ENCODE measurements at places on chromosomes 11 and 22.

GRCh38 chr11:68399916-68400315 is 60.6 kb upstream of the PPP6R3 start:
- no peak for DNase-seq

DNA sequence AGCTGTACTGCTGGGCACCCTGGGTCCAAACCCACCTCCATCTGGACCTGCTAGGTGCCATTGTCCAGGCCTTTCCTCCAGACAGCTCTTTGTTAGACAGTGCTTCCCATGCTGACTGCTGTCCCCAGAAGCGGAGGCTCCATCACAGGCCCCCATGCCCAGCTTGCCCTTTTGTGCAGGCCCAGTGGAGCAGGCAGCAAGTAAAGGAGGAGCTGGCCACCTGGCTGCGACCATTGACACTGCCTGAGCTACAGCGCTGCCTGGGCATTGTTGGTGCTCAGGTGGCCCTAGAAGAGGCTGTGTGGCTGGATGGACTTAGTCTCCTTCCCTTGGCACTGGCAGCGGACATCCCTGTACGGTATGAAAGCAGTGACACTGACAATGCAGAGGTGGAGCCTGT is 1.5 kb downstream of the DNHD1 start:
- no peak for DNase-seq

DNA sequence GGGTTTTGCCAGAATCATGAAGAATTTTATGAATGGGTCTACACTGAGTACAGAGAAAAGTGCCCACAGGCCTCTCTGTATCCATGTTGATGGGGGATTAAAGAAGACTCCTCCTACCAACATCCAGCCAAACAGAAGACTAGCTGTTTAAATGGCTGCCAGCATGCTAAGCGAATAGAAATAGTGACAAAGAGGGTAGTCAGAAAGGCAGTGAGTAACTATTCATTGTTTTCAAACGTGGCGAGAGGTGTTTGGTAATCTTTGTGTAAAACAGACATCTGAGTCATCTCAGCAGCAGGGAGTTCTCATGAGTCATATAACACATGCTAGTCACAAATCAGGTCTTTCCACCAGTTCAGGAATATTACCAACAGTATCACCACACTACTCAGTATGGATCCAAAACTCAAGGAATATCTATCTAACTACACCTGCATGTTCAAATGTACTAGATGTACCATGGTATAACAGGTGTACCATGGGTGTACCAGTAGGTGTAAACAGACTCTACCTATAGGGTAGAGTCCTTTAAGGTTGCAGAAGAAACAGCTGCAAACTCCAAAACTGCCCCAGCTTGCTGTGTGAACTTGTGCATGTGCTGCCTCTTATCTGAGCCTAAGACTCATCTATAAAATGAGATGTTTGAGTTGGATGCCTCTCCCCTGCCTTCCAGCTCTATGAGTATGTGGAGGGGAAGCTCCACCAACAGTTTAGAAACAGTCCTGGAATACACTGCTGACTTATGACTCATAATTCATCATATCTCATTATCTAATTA is 82.0 kb downstream of the SLC1A2 start:
- peak; percentile 98 for DNase-seq

DNA sequence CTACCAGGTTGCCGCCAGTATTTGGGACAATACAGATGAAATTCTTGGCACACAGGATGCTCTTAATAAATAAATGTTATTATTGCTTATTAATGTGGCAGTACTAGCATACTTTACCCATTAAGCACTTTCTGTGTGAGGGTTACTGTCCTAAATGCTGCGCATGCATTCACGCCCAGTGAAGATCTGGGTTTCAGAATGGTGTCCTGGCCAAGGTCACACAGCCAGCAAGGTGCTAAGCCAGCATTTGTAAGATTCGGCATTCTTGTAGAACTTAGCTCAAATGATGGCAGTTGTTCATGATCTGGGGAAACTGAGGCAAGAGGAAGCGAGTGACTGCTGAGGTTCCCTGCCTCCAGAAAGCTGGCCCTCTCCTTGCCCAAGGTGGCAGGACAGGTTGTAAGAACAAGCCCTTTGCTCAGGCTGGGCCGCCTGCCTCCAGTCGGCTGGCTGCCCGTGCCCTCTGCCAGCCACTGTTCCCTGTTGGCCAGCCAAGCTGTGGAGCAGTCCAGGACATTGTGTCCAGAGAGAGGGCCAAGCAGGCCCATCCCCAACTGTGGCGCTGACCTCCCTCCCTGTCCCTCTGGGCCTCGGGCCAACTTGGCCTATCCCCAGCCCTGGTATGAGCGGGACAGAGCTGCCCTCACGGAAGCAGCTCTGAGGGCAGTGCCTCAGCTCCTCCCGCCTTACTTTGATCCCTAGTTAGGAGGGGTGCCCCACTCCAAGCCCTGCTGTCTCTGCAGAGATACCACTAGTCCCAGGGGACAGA is 28.8 kb downstream of the TOB2 start:
- peak; percentile 45 for DNase-seq

- DNase-seq = no peak
Observed at GRCh38 chr22:44287121-44287693, 25.5 kb downstream of the SHISAL1 start.

DNA sequence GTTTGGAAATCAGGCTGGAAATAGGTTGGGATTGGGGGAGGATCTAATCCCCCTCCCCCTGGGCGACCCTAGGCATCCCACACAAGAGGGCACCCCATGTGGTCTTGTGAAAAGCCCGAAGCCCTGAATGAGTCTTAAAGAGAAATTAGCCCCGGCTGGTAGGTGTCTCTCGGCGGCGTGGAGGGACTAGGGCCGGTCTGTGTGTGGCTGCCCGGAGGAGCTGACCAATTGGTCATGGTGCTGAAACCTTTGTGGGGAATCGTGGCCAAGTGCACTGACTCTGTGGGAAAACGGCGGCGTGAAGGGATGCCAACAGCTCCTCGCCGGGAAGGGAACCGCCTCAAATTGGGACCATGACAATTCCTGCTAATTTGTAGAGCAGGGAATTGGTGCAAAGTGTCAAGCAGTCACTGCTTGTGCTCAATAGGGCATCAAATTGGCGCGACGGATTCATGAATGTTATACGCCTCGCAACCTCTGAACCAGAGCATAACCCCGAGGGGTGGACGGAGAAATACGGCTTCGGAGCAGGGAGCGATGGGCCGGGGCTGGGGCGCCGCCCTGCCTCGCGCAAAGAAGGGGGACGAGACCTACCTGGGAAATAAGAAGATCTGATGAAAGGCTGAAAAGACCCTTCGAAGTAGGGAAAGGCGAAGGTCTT is 1.5 kb downstream of the DBX1 start:
- DNase-seq = peak; percentile 74

DNA sequence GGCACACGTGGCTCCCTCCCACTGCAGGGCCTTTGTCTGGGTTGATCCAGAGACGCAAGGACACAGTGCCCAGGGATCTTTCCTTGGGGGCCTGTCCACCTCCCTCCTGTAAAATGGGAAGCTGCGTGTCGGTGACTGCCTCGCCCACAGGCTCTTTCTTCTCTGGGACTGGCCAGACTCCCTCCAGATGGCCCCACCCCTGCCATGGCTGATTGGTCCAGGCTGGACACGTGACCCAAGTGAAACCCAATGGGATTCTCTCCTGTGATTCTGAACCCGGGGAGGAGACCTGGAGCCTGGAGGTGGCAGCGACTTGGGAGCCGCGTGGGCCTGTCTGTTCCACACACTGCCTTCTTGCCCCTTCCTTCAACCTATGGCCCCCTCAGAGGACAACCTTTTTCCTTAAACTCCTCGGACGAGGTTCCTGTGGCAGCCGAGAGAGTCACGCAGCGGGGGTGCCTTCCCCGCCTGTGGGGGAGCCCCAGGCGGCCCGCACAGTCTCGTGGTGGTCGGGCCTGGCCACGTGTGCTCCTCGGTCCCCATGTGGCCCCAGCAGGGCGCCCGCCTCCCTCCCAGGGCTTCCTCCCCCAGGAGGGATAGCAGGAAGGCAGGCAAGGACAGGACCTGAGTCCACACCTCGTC is 12.4 kb upstream of the MPPED1 start:
- no peak for DNase-seq

GRCh38 chr11:122391049-122391448 is 264.5 kb upstream of the UBASH3B start:
- no peak for DNase-seq

DNA sequence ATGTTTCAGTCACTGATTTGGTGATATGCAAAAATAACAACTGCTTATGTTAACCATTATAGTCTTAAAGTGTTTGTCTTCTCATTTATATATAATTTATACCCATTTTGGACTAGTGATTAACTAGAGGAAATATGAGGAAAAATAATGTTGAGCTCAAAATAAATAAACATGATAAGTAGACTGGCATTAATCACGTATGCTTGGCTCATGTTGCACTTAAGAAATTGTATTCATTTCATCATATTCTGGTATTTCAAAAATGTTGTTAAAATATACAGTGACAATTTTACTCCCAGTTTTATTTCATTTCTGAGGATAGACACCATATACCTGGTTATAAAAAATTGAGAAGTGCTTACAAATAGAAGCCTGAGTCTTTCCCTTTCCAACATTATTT is 3.8 kb upstream of the OR10D3 start:
- peak; percentile 1 for DNase-seq

- DNase-seq = no peak
Observed at GRCh38 chr11:27458182-27458581, 14.4 kb downstream of the LGR4 start.

DNA sequence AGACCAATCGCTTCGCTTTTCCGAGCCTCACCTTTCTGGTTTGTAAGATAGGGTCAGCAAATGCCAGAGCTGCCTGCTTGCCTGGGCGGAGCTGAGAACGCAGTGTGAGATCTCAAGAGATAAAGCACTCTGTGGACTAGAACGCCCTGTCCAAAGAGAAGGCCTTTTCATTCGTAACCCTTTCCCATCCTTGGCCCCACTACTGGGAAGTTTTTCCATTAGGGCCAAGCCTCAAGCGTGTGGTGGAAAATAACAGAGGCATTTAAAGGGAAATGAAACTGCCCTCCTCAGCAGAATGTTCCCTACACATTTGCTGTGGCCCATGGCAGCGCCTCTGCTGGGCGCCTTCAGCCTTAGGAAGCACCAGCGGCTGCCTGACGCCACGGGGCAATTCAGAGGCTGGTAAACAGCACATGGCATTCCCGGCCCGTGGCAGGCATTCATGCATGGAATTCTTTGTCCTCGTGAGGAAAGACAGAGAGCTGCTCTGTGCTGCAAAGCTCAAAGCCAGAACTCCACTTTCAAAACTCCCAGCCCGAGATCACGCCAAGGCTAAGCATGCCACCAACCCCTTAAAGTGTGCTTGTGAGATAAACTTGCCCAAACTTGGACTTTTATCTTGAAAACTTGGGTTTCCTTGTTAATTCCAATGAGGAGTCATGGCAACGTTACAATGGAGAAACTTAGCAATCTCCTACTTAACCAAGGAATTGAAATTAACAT is 38.1 kb downstream of the AHNAK start:
- peak; percentile 89 for DNase-seq

- DNase-seq = peak; percentile 85
Observed at GRCh38 chr11:64268025-64268892, 16.2 kb downstream of the BAD start.

DNA sequence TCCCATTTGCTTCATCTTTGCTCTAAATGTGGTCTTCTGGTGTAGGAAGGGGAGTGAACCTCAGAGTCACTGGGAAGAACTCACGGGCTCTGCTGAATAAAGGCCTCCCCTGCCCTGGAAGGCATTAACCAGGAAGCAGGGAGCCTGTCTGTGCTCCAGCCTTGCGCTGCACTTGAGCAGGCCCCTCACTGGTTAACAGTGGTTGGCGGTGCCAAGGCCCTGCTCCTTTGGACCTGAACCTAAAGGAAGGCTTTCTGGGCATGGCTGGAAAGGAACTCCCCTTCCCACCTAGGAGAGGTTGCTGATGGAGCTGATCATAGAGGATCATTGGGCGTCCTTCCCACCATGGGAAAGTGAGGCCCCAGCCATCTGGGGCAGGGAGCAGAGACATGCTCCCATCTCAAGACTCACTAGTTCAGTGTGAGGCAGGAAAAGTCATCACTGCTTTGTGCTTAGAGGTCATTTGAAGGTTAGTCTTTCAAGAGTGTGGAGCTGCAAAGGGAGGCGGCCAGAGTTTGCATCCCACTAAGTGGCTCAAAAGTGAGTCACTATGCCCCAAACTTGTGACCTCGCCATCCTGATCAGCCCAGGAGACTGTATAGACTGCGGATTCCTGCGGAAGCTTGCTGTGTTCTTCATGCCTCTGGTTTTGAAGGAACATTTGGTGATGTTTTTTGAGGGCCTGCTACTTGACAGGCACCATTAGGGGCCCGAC is 50.4 kb downstream of the DBX1 start:
- DNase-seq = peak; percentile 51

GRCh38 chr11:126282736-126283591 is at the start of gene TIRAP:
Gene TIRAP (plus strand): TSS chr11:126283093. CDS start chr11:126290895, 7,802 bp downstream.
- peak; percentile 69 for DNase-seq

- DNase-seq = no peak
Observed at GRCh38 chr22:27164781-27165503, 507.6 kb downstream of the MIAT start.

- no peak for DNase-seq
Observed at GRCh38 chr11:46743693-46744339, 24.8 kb downstream of the F2 start.

GRCh38 chr11:13782390-13783075 is 114.1 kb downstream of the FAR1 start:
- no peak for DNase-seq

GRCh38 chr22:18113680-18114394 is 3.2 kb downstream of the TUBA8 start:
- no peak for DNase-seq

GRCh38 chr11:27328614-27329013 is 34.4 kb downstream of the CCDC34 start:
- DNase-seq = no peak

- no peak for DNase-seq
Observed at GRCh38 chr22:19634226-19634975, 79.9 kb upstream of the SEPTIN5 start.

DNA sequence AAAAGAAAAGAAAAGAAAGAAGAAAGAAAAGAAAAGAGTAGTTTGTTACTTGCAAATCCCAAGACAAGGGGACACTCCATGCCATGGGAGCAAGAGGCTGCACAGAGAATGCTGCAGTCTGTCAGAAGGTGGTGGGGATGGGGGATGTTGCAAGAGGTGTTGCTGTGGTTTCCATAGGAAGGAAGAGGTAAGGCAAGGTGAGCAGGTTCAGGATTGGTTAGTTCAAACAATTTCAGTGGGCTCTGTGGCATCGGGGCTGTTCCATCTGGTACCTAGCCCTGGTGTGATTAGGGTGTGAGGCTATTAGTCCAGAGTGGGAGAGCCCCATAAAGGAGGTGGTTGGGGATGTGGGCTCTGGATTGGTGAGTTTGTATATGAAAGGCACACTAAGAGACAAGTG is 172.7 kb downstream of the BCR start:
- DNase-seq = no peak

DNA sequence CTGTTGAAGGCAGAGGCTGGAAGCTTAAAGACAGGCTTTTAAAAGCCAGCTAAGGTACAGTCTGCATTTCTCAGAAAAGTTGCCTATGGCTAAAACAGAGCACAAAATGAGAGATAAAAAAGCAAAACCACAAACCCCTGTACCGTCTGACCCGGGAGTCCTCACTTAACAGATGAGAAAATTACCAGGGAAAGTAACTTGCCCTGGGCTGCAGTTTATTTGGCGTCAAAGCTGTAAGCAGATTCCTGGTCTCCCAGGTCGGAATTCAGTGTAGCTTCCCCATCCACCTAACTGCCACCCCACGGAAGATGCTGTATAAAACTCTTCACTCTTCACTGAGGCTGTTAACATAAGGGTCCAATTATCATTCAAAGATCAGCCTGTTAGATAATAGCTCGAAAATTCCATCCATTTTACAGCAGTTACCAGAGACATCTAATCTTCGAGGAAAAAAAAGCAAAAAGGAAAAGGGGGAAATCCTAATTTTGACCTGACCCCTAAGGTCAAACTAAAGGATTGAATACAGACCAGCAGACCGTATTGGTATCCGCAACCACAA is 1.5 kb downstream of the TCF20 start:
- DNase-seq = peak; percentile 43

- no peak for DNase-seq
Observed at GRCh38 chr22:42515896-42516295, 3.7 kb downstream of the RRP7A start.

All from EH (cell line).